Astrocyte (in vitro differentiated cells and primary cell): ENCODE measurements at places on chromosomes 7 and 10.

GRCh38 chr7:5545222-5545914 lies 121.7 kb upstream of the TNRC18 start:
- no peak for DNase-seq

DNA sequence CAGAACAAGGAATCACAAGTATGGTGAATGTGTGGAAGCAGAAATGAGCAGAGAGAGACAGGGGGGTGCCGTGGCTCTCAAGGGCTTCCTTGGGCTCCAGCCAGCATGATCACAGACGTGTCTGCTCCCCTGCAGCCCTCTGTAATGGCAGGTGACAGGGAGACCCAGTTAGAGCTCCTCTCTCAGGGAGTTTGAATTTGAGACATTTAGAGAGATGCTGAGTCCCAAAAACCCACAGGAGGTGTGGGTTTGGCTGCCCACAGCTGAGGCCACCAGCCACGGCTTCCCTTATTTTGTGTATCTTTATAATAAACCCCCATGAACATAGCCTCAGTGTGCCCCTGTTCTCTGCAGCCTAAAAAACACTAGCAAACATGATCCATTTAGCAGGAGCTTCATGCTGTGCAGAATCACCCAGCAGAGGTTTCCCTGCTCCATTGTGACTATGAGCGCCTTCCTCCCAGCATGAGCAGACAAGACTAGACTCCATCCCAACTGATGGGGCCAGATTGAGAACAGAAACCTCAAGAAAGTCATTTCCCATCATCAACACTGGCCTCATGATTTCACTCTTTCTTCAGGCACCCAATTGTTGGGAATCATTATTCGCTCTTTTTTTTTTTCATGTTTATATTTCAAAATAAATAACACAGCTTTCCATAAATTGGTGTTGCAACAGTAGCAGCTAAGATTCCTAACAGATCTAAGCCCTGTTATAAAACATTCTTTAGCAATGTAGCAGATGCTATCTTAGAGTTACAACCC lies 13.4 kb downstream of the NOD1 start:
- DNase-seq: no peak

- DNase-seq: peak; percentile 2
Observed at GRCh38 chr7:54260941-54261371, 281.2 kb upstream of the VSTM2A start.

- DNase-seq: no peak
Observed at GRCh38 chr7:74657692-74658177, at the start of gene GTF2I. GTF2I (plus strand) TSS chr7:74657718; CDS start chr7:74689129, 31,411 bp downstream.
